Suprapubic skin (tissue), 4 donors: ENCODE measurements at places on chromosomes 12 and 14.

DNA sequence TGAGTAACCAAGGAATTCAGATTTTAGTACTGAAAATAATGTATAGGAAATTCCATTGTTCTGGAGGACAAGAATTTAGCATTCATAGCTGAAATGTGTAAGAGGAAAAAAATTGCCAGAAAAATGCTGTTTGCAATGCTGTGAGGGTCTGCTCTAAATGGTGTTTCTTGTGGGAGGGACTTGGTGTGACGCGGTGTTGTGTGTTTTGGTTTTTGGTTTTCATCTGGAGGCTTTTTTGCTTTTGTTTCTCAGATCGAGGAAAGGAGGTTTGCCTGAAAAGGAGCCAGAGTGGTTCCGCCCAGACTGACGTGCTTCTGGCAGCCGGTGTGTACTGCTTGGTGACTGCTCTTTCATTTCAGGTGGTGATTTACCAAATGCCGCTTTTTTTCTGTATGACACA, 211.8 kb upstream of the HMGA2 start:
- no peaks in the 10 kb centered on the region for H3K36me3 ChIP-seq
- no peaks in the 10 kb centered on the region for H3K4me1 ChIP-seq
- peaks cover 6% of the 10 kb centered on the region for H3K27me3 ChIP-seq

- DNase-seq, result no peak
- H3K27ac ChIP-seq, result no peak overlapping the region
- H3K27me3 ChIP-seq, result no peaks in the 10 kb centered on the region
Observed at GRCh38 chr12:68198507-68199086, 27.0 kb downstream of the IL26 start.

DNA sequence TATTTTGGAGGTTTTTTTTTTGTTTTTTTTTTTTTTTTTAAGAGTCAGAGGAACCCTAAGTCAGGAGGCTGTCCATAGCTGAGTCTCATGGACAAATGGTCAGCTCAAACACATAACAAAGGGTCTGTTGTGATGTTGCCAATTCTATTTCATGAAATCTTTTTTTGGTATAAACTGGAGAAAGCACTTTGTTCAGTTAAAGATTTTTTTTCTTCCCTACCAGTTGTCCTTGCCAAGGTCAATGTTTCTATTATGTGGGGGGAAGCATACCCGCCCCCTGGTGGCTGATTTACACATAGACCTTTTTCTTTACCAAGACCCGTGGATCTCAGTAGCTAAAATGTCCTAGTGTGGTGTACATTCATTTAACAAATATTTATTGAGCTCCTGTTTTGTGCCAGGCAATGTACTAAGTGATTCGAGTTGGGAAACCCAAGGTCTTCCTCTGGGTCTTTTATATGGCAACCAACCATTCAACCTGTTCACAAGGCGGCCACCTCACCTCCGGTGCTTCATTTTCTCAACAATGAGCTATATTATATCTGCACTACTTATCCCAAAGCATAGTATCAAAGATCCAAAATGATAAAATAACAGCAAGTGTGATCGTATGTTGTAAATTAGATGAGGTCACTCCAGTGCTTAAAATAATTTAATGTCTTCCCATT, 214.5 kb downstream of the PAH start:
- no peak overlapping the region for H3K4me3 ChIP-seq
- no peaks in the 10 kb centered on the region for H3K4me1 ChIP-seq
- no peak overlapping the region for H3K27ac ChIP-seq

- no peak for DNase-seq
- H3K27ac ChIP-seq, result no peak overlapping the region
- H3K27me3 ChIP-seq, result no peaks in the 10 kb centered on the region
- no peak overlapping the region for H3K4me3 ChIP-seq
- no peaks in the 10 kb centered on the region for H3K4me1 ChIP-seq
Observed at GRCh38 chr14:88919502-88919901, 95.1 kb downstream of the TTC8 start.

GRCh38 chr12:19978193-19978592, 390.1 kb upstream of the PDE3A start:
- H3K27ac ChIP-seq, result no peak overlapping the region
- H3K4me1 ChIP-seq, result no peaks in the 10 kb centered on the region
- no peak overlapping the region for H3K4me3 ChIP-seq
- H3K27me3 ChIP-seq, result no peaks in the 10 kb centered on the region
- no peaks in the 10 kb centered on the region for H3K36me3 ChIP-seq

DNA sequence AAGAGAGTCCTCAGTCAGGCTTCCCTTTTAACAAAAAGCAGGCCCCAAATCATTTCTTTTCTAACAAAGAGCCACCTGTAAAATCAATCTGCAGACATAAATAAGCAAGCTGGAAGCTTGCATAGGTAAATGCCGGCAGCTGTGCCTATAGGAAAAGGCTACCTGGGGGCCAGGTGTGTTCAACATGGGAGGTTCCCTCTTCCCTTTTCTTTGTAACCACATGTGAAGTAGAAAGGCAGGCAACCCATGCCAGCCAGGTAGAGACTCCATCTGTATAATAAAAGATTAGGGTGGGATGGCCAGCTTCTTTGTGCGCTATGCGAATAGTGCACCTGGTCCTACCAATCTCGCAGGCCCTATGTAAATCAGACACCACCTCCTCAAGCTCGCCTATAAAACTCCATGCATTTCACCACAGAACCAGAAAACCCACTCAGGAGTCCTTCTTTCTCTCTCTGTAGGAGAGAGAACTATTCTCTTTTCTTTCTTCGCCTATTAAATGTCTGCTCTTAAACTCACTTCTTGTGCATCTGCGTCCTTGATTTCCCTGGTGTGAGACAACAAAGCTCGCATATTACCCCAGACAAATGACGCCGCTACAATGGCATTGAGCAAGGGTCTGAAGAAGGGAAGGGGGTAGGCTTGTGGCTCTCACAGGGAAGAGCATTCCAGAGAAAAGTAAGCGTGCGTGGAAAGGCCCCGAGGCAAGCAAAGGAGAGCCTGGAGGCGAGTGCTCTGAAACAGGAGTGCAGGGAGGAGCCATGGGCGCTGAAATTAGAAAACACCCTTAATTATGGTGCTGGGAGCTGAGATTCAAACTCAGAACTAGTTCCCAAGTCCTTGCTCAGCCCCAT, 67.2 kb downstream of the TTC9 start:
- no peaks in the 10 kb centered on the region for H3K27me3 ChIP-seq
- no peaks in the 10 kb centered on the region for H3K36me3 ChIP-seq
- H3K4me3 ChIP-seq, result no peak overlapping the region
- peaks cover 32% of the 10 kb centered on the region for H3K4me1 ChIP-seq

DNA sequence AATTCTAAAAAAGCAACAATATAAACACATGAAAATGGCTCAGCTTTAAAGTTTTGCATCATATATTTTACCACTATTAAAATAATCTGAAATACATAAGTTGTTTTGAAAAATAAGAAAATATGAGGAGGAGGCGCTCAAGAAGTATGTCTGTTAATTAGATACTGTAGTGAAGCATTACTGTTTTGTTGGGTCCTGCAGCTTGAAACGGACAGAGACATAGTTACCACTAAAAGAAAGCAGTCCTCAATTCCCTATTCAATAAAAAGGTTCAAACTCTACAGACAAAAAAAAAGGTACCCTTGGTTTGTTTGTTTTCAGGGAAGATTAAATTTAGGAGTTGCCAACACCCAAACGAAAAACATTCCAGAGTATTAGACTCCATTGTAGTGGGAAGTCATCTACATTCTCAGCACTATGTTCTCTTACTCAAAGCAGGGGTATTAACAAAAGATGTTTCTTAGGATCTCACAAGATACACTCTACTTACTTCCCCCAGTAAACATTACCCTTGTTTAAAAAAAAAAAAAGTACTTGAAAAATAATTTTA, 3.0 kb downstream of the PAWR start:
- H3K36me3 ChIP-seq, result no peaks in the 10 kb centered on the region
- peaks cover 50% of the 10 kb centered on the region for H3K4me1 ChIP-seq
- no peak for DNase-seq
- no peaks in the 10 kb centered on the region for H3K27me3 ChIP-seq
- H3K4me3 ChIP-seq, result peak overlapping the region; percentile 85

GRCh38 chr12:109760031-109760929, 46.7 kb downstream of the FAM222A start:
- no peaks in the 10 kb centered on the region for H3K36me3 ChIP-seq
- no peak overlapping the region for H3K4me3 ChIP-seq
- peak; percentile 67 for DNase-seq

DNA sequence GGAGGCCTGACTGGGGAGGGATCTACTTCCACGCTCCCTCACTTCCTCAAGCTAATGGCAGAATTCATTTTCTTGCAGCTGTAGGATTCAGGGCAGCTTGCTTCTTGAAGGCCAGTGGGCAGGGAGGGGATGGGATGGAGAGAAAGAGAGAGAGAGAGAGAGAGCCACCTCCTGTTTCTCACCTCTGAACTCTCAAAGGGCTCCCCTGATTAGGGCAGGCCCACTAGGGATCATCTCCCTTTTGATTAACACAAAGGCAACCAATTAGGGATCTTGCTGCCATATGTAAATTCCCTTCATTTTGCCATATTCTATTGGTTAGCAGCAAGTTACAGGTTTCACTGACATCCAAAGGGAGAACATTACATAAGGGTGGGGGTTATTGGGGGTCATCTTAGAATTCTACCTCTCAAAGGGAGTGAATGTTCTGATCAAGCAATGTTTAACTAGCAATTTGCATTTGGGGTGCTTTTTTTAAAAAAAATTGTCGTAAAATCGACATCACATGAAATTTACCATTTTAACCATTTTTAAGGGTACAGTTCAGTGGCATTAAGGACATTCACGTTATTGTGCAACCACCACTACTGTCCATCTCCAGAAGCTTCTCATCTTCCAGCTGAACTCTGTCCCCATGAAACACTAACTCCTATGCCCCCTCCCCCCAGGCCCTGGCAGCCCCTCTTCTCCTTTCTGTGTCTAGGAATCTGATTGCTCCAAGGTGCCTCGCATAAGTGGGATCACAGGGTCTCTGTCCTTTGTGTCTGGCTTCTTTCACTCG, 47.3 kb upstream of the NCOR2 start:
- H3K4me3 ChIP-seq, result no peak overlapping the region
- no peak overlapping the region for H3K27ac ChIP-seq
- peaks cover 4% of the 10 kb centered on the region for H3K4me1 ChIP-seq
- H3K27me3 ChIP-seq, result no peaks in the 10 kb centered on the region
- no peaks in the 10 kb centered on the region for H3K36me3 ChIP-seq

DNA sequence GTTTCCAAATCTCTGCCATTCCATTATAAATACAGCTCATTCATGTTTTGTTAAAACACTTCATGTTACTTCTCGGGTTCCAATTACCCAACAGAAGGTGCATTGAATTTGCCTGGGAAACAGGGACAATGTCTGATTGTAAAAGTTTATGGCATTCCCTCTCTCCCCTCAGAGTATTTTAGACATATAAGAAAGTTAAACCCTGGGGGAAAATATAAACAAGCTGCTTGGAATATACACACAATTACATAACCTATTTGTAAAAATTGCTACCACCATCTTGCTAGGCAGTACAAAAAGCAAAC, 60.0 kb downstream of the BTG1 start:
- no peak overlapping the region for H3K27ac ChIP-seq
- H3K36me3 ChIP-seq, result no peaks in the 10 kb centered on the region
- no peak for DNase-seq
- H3K4me3 ChIP-seq, result no peak overlapping the region

GRCh38 chr14:71021347-71022011, 114.2 kb downstream of the PCNX1 start:
- H3K36me3 ChIP-seq, result peaks cover 26% of the 10 kb centered on the region
- no peak for DNase-seq
- H3K4me1 ChIP-seq, result no peaks in the 10 kb centered on the region

DNA sequence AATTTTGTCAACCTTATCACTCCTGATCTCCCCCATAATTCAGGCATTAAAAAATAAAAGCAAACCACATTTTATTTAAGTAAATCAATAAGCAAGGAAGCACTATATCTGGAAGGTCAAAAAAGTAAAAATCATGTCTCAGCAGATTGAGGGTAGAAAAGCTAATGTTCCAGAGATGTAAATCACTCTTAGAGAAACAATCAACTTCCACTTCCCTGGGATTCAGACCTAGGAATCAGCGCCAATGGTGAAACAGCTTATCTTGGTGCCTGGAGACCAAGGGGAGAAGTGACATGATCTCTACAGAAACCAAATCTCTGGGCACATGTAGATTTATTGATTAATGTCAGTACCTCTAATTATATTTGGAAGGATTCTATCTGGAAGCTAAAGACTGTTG, 10.9 kb upstream of the SNX6 start:
- H3K27ac ChIP-seq, result no peak overlapping the region
- H3K36me3 ChIP-seq, result no peaks in the 10 kb centered on the region
- no peaks in the 10 kb centered on the region for H3K4me1 ChIP-seq
- H3K4me3 ChIP-seq, result no peak overlapping the region
- H3K27me3 ChIP-seq, result no peaks in the 10 kb centered on the region
- DNase-seq, result peak; percentile 1

DNA sequence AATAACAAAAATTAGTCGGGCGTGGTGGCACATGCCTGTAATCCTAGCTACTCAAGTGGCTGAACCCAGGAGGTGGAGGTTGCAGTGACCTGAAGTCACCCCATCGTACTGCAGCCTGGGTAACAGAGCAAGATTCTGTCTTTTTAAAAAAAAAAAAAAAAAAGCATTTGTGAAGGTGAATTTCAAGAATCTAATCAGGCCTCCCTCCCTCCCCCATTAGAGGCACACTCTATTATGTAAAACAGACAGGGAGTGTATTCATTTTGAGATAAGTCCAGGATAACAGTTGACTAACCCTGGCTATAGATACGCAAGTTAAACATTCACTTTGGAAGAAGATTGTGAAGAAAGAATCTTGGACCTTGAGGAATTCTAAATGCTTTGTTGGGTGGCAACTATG, 2.9 kb downstream of the RESF1 start:
- H3K36me3 ChIP-seq, result peaks cover 8% of the 10 kb centered on the region
- no peaks in the 10 kb centered on the region for H3K27me3 ChIP-seq
- H3K27ac ChIP-seq, result no peak overlapping the region
- H3K4me3 ChIP-seq, result no peak overlapping the region

GRCh38 chr14:59439256-59439965, 25.8 kb downstream of the GPR135 start:
- H3K4me1 ChIP-seq, result no peaks in the 10 kb centered on the region
- no peak for DNase-seq
- H3K27ac ChIP-seq, result no peak overlapping the region
- no peak overlapping the region for H3K4me3 ChIP-seq
- H3K27me3 ChIP-seq, result no peaks in the 10 kb centered on the region

- no peak overlapping the region for H3K27ac ChIP-seq
- DNase-seq, result no peak
- no peaks in the 10 kb centered on the region for H3K27me3 ChIP-seq
- no peaks in the 10 kb centered on the region for H3K36me3 ChIP-seq
Observed at GRCh38 chr14:93381644-93382043, 34.7 kb downstream of the COX8C start.

- no peaks in the 10 kb centered on the region for H3K27me3 ChIP-seq
- H3K27ac ChIP-seq, result no peak overlapping the region
- no peak overlapping the region for H3K4me3 ChIP-seq
- H3K4me1 ChIP-seq, result peaks cover 5% of the 10 kb centered on the region
Observed at GRCh38 chr14:52025310-52025709, 36.0 kb downstream of the RTRAF start.

- no peak overlapping the region for H3K27ac ChIP-seq
- H3K36me3 ChIP-seq, result no peaks in the 10 kb centered on the region
- H3K4me1 ChIP-seq, result peaks cover 16% of the 10 kb centered on the region
- DNase-seq, result no peak
Observed at GRCh38 chr12:91142221-91142631, 30.9 kb upstream of the LUM start.

DNA sequence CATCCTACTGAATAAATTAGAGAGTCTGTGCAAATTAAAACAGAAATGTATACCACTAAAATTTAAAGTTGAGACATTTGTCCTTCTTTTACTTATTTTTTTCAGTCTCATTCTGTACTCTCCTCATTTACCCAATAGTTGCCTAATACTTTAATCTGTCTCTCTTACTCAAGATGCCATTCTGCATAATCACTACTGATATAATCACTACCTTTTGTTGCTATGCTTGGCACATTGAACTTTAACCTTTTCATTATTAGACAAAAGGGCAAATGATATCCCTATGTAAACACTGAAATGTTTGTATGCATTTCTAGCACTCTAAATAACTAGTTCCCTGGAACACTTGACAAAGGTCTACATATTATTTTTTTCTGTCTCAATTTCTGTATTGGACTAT, 1108.3 kb upstream of the FLRT2 start:
- no peak overlapping the region for H3K4me3 ChIP-seq
- DNase-seq, result no peak
